ENCODE measurements at places on chromosomes 5 and 9. TPM values are rescaled to one million over a fixed set of nuclear protein-coding genes. Genes with fewer than 3 reads are reported as not detected.

Gene GADD45G
- 6.9 TPM for total RNA-seq

Gene ARSI
- total RNA-seq, result 1.4 TPM

Gene LHX3
- total RNA-seq, result not detected

Gene PIGO
- total RNA-seq, result 12.6 TPM

Gene CTXN3
- total RNA-seq, result 2.8 TPM

Gene IFNA13
- total RNA-seq, result not detected

Gene GLDC
- total RNA-seq, result 30.3 TPM
